KG1 (cell line): ENCODE measurements at places on chromosomes 5 and 9.

DNA sequence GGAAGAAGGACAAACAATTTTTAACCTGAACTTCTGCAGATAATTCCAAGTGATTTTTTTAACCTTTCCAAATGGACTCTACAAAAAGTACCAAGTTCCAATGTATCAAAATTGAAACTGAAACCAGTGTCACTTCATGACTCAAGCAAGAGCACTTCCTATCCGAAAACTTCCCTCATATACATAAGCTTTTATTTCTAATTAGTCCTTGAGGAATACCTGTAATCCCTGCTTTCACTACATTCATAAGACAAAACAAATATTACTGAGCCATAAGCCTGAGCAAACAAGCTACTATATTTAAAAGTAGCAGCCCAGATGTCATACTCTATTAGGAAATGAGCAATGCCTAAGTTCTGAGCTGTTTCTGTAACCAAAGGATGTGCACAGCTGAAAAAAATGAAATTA is 224.4 kb downstream of the EBF1 start:
- DNase-seq = no peak

DNA sequence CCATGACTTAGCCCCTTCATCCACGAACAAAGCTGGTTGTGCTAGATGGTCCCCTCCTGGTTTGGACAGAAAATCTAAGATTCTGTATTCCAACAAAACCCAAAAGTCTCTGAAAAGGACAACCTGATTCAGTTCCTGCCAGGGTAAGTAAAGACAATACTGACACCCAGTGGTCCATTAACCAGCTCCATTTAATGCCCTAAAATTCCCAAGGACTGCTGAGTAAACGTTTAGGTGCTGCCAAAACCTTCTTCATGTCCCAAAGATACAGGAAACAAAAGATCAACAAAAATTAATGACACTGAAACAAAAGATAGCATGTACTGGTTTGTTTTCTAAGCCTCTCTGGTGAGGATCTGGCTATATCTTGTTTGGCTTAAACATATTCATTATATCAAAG is 25.3 kb upstream of the PPP1R2B start:
- no peak for DNase-seq

GRCh38 chr5:96838201-96839070 is 30.7 kb upstream of the ERAP1 start:
- no peak for DNase-seq

GRCh38 chr5:72497823-72498222 is 9.4 kb downstream of the ZNF366 start:
- DNase-seq = no peak

DNA sequence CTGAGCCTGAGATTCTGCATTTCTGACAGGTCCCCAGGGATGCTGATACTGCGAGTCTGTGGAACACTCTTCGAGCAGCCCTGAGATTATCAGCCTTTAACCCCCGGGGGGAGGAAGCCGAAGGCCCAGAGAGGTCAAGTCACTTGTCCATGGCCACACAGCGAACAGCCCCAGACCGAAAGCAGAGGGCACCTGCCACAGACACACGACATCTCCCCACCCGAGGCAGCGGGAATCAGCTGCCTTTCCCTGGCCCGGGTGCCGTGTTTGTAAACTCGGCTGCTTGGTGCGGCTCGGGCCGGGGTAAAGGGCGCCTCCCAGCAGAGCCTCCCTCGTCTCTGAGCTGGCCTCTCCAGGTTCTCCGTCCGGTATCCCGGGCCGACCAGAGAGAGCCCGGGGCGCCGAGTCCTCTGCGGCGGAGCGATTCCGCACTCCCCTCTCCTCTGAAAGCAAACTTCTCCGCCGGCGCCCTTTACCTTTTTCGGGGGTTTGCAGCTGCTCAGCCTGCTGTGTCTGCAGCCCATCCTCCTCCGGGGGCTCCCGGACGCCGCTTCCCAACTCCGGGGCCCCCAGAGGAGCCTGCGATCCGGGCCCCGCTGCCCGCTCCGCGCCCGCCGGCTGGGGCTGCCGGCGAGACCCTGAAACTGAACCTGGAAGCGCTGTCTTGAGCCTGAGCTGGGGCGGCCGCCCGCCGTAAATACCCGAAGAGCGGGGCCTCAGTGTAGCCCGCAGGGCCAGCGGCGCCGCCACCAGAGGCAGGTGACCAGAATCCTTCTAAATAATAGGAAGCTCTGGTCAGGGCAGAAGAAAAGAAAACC is at the start of gene CCDC69:
Gene CCDC69 (minus strand): TSS at position 646 of the 818 bp plus-strand sequence. CDS start 122 bp downstream, at position 524.
- peak; percentile 3 for DNase-seq

DNA sequence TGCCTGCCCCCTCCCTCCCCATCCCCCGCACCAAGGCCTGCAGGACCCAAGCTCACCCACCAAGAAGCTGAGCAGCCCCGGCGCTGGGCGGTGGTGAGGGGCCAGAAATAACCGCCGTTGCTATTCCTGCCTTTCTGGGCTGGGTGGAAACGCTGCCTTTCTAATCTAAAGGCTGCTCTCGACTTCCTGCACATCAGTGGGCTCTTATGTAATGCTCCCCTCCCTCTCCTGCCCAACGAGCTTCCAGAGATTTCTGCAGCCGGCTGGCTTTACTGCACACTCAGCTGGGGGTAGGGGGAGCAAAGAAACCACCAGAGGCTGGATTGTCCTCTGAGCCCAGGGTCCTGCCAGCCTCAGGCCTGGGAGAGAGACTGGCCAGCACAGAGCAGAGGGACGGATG is 6.9 kb upstream of the EGR1 start:
- no peak for DNase-seq

DNA sequence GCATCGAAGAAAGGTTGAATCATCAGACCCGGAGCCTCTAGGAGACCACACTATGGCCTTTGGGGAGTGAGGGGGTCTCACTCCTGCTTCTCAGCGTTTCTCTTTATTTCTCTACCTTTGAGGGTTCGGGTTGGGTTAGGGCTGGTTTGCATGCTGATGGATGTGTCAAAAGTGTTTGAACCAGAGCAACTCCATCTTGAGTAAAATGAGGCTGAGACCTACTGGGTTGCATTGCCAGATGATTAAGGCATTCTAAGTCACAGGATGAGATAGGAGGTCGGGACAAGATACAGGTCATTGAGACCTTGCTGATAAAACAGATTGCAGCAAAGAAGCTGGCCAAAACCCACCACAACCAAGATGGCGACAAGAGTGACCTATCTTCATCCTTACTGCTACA is 44.9 kb upstream of the TCF7 start:
- DNase-seq = no peak

DNA sequence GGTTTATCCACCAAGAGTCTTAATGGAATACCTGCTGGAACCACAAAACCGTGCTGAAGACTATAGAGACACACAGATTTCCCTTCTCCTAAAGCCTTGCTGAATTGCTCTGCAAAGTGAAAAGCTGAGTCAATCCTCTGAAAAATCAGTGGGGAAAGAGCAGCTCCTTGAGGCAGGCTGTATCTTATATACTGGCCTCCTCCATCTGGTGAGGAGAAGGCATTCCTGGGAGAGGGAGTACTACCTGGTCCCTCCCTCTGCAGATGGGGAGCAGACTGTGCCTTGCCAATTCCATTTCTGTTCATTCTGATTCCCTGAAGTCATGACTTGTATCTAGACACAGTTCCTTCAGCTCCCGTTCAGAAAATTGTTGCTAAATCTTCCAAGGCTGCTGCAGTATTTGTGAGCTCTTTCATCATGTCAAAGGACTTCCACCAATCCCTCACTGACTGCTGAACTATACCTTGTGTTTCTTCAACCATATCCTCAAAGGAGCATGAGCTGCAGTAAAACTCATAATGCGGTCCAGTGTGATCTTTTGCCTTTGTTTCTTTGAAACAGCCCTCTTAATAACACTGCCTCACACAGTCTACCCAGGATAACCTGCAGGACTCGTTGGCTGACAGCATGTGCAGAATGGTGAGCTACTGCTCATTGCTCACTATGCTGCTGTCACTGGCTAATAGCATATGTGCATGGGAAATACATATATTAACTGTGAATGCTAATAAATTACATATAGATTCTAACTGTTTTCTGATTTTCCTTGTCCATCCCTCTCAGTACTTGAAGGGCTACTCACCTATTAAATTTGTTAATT is 84.5 kb downstream of the FOXD1 start:
- no peak for DNase-seq

DNA sequence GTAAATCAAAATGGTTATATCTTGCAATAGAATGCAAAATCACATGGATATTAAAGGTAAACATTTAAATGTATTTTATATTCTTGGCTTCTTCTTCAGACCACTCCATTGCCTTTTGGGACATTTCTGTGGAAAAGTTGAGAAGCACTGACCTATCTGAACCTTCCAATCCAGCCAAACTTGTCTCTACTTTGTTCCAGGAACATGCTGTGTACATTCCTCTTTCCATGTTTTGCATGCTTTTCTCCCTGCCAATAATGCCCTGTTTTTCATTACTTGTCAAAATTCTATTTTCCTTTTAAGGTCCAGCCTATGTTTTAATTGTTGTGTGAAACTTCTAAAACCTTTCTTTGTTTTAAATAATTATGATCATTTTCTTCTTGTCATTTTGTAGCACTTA is 28.3 kb downstream of the JAK2 start:
- DNase-seq = no peak

DNA sequence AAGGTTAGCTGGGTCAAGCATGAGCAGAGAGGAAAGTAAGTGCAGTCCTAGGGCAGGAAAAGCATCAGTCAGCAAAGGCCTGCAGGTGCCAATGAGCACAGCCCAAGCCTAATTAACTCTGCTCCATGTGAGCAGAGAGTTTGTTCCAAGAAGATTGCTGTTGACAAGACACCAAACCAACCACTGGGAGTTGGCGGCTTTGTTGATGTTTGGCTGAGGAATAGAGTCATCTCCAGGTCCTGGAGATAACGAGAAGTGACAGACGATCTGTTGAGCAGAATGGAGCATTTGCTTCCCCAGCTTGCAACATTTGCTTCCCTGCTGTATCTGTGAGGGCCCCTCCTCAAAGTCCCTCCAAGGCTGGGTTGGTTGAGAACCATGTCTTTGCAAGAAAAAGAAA is 68.2 kb downstream of the FAM114A2 start:
- DNase-seq = no peak

GRCh38 chr5:76223696-76224095 is 140.5 kb downstream of the SV2C start:
- DNase-seq = peak; percentile 21

DNA sequence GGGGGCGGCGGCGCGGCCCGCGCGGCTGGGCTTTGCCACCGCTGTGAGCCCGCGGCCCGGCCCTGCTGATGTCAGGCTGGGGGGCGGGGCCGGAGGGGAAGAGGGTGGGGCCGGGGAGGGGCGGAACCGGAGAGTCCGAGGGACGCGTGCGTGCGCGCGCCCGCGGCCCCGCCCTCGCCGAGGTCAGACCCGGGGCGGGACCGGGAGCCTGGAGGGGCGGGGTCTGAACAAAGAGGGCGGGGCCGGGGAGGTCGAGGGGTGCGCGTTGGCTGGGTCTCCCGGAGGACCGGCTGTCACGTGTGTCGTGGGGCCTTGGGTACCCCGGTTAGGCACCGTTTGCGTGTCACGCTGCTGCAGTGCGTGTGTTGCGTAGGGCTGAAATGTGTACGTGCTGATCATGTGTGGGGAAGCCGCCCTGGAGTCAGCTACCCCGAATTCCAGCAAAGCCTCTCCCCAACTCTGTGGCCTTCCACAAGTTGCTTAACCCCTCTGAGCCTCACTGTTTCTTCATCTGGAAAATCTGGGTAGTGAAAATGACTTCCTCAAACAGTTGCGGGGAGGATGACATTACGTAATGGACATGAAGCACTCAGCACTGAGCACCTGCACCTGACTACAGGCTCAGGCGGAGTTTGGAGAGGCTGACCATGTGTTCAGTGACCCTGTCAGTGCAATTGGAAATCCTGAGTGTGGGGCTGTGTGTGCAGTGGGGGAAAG is at the start of gene RALGDS:
Gene RALGDS (minus strand): TSS at position 43 of the 717 bp plus-strand sequence. CDS start 86 bp downstream, outside the sequence.
- DNase-seq = peak; percentile 87

DNA sequence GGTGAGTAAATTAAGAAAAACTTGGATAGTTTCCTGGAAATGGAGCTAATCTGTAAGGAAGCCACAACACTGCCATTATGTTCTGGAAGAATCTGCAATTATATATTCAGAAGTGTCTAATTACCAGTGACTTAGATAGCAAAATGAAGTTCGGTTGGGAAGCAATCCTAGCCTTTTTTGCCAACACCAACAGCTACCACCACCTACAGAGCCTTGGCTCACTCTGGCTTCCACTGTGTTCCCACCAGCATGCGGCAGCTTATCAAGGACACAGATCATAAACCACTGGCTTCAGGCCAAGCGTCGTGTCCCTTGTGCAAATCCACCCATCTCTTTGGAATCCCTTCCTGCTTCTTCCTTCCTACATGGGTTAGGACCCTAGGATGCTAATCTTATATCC is 118.0 kb upstream of the PCA3 start:
- no peak for DNase-seq

DNA sequence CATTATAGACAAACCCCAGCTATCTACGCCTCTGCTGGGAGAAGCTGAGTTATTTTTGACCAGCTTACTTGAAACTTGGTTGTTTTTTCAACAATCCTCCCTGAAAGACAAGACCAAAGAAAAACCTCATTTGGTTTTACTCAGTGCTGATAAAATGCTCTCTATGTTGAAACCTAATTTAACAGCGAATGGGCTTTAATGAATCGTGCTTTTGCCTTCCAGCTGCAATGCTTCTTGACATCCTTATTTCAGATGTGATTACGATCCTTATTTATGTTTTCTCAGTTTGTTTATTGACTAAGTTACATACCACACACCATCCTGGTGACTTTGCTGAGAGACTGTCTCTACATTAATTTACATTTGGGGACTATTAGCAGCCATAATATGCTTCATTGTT is 179.2 kb downstream of the FBXL7 start:
- no peak for DNase-seq

DNA sequence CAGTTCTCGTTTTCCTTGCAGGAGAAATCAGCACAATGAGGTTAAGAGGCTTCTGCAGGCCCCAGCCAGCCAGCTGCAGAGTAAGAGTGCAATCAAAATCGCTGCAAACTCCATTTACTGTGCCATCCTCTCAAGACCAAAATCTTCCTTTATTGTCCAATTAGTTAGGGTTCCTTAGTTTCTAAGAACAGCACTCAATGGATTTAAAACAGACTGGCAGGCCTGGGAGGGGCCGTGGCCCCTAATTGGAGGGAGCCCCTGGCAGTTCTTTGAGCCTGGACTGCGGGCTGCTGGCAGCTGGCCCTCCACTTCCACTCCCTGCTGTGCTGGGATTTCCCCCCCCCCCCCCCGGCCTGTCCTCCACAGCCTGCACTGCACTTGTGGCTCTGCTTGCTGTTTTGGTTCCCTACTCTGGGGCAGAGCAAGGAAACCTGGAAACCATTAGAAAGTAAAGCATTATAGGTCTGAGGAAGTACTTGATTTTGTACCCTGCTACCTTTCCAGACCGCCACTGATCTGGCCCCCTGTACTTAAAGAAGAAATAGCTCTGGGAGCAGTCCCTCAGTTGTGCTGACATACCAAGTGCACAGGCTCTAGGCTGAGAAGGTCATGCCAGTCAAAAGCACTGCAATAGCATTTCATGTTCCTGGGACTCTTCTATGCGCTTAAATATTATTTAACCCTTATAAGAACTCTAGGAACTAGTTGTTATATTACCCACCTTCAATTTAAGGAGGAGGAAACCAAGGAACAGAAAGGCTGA is 129.0 kb downstream of the APBA1 start:
- no peak for DNase-seq

GRCh38 chr5:41921874-41922273 is 3.2 kb upstream of the FBXO4 start:
- no peak for DNase-seq

- no peak for DNase-seq
Observed at GRCh38 chr5:33588654-33589372, 148.0 kb downstream of the TARS1 start.

GRCh38 chr9:135038331-135038730 is 49.1 kb upstream of the OLFM1 start:
- no peak for DNase-seq
